ENCODE measurements at places on chromosomes 1 and 21.

DNA sequence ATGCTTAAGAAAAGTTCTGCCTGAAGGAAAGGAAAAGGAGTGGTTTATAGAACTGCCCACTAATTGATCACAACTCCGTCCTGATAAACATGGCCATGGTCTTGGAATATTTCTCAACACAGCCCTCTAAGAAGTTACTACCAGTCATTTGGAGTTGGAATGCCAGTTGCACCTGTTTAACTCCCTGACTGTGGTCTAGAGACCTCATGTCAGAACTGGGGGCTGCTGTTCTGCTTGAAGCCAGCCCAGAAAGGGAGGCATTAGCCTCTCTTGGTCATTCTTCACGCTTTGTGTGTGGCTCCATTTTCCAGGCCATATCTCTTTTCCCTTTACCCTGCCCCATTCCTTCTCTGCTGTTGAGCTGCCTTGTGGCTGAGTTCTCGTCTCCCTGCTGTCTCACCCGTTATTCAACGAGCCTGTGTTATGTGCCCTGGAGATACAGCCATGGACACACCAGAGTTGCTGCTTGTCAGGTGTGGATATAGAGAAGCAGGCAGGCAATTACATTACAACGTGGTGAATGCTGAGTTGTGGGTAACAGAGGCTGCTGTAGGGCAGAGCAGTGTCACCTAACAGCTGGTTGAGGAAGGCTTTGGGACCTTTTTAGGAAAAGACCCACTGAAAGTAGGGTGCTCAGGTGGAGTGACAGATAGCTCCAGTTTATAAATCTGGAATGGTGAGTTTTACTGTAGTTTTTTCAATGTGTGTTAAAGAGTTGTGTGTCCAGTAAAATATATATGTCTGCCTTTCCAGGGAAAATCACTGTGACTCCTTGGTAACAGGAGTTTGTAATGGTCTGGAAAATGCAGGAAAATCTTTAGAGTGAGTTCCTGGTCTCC lies 137.0 kb upstream of the IPO9 start:
- DNase-seq, result no peak

DNA sequence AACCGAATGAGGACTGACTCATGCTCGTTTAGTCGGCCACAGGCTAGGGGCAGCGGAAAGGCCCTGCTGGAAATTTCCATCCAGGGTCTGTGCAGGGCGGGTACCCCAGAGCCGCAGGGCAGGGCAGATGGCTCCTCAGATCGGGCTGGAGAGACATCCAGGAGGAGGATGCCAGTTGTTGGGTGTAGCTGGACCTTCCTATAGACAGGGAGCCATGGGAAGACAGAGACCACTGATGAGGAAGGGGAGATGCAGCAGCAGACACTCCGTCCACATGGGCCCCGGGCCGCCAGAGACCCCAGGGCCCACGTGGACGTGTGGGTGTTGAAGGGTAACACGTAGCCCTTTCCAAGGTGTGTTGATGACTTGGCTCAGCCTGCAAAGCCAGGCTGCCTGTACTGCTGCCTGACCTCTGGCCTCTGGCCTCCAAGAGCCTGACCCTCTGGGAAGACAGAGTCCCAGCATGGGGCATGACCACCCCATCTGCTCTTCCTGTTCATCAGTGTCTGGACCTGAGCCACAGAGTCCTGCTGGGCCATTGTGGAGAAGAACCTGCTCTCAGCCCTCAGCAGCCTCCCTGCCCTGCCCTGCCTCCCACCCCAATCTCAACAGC lies 4.8 kb downstream of the GNG4 start:
- DNase-seq, result no peak

- peak; percentile 18 for DNase-seq
These were observed 7.3 kb upstream of the FAM167B start for GRCh38 chr1:32239790-32240139.

GRCh38 chr1:70034403-70034802 lies 171.0 kb downstream of the LRRC40 start:
- peak; percentile 64 for DNase-seq

DNA sequence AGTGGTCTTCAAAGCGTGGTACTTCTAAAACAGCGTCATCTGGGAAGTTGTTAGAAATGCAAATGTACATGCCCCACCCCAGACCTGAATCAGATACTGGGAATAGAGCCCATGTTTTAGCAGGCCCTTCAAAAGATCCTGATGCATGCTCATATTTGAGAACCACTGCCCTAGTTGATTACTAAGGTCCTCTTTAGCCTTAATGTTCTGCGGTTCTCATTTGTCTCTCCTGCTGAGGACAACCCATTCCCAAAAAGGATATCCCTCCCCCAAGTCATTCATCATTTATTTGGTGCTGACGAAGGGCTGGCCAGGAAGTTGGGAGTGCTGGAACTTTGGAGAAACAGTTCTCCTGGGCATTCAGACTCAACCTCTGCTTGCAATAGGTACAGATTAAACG lies 92.4 kb upstream of the RALGPS2 start:
- peak; percentile 80 for DNase-seq

DNA sequence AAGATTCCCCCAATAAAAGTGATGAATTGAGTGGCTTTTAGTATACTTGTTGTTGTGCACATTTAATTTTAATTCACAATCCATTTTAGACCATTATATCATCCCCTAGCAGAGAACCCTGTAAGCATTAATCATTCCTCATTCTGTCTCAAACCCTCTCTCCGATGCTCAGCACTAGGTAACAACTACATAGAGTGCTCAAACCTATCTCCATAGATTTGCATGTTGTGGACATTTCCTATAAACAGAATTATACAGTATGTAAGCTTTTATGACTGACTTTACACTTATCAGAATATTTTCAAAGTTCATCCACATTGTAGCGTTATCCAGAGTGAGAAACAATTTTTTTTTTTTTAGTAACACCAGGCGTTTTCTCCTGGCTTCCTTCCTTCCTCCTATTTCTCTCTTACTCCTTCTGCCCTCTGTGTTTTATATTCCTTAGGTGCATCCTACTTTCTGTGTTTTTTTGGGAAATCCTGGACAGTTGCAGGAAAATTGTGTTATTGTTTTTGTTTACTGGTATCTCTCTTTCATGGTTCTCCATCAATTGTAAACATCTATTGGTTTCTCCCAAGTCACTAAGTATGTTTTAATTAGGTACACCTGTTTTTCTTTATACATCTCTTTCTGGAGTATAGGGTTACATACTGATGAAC lies 1528.0 kb upstream of the TPTE start:
- DNase-seq, result no peak

- no peak for DNase-seq
These were observed 5.3 kb downstream of the IL23R start for GRCh38 chr1:67171574-67171955.

GRCh38 chr1:201331166-201331565 lies 46.3 kb downstream of the TNNT2 start:
- no peak for DNase-seq

DNA sequence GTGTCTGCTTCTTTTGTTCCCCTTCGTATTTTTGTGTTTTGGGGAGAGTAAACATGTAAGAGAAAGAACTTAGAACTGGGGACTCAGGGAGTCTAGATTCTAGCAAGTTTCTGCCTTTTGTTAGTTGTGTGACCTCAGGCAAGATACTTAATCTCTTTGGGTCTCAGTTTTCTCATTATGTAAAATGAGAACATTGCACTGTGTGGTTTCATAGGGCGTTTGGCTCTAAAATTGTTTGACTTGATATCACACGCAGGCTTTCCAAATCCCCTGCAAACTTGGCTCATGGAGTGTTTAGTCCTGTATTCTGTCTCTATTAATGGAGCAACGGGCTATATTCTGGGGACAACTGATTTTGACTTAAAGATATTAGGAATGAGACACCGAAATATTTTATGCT lies 57.7 kb downstream of the NTNG1 start:
- peak; percentile 48 for DNase-seq

GRCh38 chr1:117136749-117137148 lies 15.2 kb upstream of the TRIM45 start:
- DNase-seq, result no peak

GRCh38 chr1:162179121-162179520 lies 109.6 kb downstream of the NOS1AP start:
- DNase-seq, result no peak

GRCh38 chr1:212976586-212976985 lies 26.2 kb downstream of the VASH2 start:
- DNase-seq, result no peak

GRCh38 chr21:44294391-44295162 lies 5.3 kb upstream of the PFKL start:
- DNase-seq, result peak; percentile 42

DNA sequence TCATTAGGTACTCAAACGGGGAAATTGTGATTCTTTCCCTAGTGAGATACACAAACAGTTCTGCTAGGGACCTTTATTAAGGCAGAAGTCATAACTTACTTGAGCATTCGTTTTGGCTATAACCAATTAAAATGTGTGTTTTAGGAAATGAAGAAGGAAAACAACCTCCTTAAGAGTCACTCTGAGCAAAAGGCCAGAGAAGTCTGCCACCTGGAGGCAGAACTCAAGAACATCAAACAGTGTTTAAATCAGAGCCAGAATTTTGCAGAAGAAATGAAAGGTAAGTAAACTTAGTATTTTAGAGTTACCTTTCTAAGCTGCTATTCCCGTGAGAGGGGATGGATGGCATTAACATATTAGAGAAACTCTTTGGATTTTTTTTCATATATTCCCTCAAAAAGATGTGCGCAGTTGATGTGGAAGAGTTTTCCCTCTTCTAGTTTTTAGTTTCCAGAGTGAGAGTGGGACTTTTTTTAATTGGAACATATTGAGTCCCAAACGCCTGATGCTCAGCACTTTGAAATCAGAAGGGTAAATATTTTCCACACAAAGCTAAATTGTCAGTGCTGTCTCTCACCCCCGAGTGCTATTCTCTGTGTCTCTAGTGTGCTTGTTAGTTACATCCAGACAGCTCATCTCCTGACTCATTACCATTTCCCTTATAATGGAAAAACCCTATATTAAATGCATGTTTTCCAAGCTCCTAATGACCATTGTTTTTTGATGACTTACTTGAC lies 34.9 kb downstream of the CENPF start:
- peak; percentile 61 for DNase-seq

GRCh38 chr1:161133220-161133740 lies 813 bp upstream of the DEDD start:
- DNase-seq, result no peak

DNA sequence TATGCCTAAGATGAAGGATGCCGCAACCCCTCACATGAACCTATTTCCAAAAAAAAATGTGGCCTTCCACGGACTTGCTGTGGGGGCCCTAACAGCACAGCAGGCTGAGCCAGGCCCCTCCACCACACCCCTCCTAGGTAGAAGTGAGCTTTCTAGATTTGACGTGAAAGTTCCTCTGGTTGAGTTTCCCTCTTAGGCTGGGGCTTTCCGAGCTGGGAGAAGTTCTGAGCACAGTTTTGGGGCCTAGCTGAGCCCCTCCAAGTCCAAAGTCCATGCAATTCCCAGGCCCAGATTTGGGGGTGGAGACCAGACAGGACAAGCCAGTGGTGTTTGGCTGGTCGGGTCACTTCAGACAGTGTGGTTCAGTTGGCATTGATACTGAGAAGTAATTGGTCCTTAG lies 13.8 kb upstream of the PHLDA3 start:
- DNase-seq, result no peak

GRCh38 chr1:169201084-169201619 lies 94.7 kb downstream of the ATP1B1 start:
- DNase-seq, result peak; percentile 80

- no peak for DNase-seq
These were observed 931 bp upstream of the CLSTN1 start for GRCh38 chr1:9824702-9825089.

DNA sequence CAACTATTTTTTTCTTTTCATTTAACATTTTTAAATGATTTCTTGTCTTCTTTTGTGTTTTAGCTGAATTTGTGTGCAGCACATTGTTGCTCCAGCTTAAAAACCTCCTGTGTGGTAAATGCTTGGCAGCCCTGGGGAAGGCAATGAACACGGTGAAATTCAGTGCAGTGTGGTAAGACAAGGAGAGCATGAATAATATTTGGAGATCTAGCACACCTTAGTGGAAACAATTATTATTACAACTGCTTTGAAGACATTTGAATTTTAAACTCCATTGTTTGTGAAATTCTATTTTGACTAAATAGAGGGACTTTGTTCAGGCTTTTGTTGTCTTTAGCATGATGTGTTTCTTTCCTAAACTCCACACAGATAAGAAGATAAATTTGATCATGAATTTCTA lies 242.6 kb upstream of the CXADR start:
- DNase-seq, result peak; percentile 87

- no peak for DNase-seq
These were observed 107.3 kb downstream of the CLEC20A start for GRCh38 chr1:178389441-178389840.

GRCh38 chr1:78691995-78692747 lies 42.5 kb downstream of the IFI44 start:
- no peak for DNase-seq

DNA sequence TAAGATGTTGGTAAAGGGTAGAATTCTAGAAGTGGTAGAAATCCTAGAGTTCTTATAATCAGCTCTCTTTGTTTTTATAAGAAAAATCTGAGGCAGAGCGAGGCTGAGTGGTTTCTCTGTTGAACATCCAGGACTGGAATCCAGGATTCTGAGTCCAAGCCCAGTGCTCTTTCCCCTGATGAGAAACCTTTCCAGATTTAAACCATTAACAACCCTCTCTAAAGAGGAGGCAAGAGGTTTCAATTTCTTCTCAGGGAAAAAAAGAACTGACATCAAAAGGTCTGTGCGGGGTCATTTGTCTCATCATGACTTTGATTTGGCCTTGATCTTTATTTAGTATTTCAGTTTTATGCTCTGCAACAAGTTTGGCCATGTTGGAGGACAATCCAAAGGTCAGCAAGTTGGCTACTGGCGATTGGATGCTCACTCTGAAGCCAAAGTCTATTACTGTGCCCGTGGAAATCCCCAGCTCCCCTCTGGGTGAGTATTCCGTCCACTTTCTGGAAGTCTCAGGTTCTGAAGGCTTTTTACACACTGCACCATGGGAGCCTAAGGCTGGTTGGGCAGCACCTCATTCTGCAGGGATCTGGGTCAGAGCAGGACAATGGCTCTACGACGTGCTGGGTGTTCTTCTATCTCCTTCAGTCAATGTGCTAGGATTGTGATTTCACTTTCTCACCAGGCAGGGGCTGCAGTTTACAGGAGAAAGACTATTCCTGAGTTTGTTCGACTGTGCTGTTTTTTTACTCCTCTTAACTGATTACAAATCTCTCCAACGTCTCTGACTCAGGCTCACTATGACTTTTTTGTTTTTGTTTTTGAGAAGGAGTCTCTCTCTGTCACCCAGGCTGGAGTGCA lies 18.9 kb upstream of the CCT8 start:
- peak; percentile 46 for DNase-seq

DNA sequence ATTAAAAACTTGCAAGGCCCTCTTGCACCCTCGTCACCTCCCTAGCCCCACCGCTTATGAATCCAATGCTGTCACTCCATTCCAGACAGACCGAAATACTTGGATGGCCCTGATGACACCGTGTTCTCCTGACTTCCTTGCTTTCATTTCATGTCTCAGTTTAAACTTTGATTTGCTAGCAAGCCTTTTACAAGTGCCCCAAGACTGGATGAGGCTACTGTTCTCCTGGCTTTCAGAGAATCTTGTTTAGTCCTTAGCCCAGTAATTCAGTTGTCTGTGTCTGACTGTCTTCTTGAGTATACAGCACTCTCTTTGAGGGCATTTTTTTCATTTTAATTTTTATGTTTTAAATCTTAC lies 824 bp upstream of the IFI44L start:
- DNase-seq, result no peak

All from astrocyte of the hippocampus (primary cell).